ENCODE measurements at places on chromosomes 5 and 9.

- ATAC-seq = no peak
These were observed 14.5 kb upstream of the LPAR1 start for GRCh38 chr9:111052791-111053190.

DNA sequence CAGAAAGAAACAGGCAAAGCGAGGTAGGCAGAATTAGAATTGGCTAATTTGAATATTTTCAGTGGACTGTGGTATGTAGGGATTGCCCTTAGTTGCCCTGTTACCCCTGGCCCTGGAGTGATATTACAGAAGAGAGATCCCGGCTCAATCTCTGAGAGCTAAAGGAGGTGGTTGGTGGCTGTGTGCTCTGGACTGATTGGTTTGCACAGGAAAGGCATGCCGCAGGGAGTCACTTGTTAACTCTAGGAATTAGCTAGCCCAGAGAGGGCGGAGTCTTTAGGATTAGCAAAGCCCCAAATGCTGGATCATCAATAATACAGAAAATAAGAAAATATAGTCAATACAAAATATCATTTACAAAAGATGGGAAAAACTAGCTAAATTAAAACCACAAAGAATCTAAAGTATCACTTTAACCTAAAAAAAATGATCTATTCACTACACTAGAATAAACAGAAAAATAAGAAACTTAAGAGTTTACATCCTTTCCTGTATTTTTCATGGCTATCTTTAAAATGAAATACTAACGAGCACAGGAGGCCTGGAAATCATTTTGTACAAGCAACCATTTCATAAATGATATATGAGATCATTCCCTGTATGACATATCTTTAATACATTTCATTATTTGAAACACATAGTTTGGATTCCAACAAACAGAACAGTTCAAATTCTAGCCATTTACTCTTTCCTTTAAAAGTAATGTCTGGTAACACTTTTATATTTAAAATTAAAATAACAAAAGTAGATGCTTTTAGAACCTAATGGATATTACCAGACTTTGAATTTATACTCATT, 71.1 kb downstream of the GNAQ start:
- no peak for ATAC-seq

DNA sequence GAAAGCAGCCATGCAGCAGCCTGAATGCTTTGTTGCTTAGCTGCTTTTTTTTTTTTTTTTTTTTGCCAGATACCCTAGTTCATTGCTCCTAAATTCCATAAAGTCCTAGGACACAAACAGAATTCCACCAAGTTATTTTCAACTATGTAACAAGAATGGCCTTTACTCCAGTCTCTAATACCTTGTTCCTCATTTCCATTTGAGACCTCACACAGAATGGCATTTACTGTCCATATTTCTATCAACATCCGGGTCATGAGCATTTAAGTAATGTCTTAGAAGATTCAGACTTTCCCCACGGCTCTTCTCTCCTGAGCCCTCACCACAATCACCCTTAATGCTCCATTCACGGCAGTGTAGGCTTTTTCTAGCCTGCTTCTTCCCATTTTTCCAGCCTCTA, 31.7 kb upstream of the FBXW11 start:
- no peak for ATAC-seq

GRCh38 chr5:53481159-53481886, 894 bp downstream of the FST start:
- ATAC-seq = no peak

DNA sequence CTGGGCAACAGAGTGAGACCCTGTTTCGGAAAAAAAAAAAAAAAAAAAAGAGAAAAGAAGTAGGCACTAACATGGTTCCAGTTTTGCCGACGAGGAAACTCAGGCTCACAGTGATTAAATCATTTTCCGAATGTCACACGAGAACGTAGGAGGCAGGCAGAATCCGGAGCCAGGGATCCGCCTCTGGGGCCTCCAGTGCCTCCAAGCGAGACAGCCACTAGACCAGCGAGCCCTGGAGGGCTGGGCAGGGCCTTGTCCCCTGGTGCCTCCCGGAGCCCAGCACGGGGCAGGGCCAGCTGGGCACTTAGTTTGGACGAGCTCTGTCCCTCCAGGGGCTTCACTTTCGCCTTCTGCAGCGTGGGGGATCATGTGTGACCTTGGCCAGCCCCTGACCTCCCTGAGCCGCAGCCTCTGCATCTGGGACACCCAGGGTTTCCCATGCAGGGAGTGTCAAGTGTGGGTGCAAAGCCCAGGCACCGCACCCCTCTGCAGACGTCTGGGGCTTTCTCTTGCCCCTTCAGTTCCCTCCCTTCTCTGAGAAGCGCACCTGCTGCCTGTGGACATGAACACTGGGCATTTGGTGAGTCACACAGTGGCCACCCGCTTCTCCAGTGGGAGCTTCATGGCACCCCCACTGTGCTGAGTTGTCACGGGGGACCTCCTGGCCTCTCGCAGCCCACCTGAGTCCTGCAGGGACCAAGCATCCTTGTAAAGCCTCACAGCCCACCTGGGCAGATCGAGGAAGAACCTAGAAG, 80.3 kb downstream of the RXRA start:
- no peak for ATAC-seq

GRCh38 chr5:148746826-148747535, 79.4 kb upstream of the ADRB2 start:
- ATAC-seq = no peak

DNA sequence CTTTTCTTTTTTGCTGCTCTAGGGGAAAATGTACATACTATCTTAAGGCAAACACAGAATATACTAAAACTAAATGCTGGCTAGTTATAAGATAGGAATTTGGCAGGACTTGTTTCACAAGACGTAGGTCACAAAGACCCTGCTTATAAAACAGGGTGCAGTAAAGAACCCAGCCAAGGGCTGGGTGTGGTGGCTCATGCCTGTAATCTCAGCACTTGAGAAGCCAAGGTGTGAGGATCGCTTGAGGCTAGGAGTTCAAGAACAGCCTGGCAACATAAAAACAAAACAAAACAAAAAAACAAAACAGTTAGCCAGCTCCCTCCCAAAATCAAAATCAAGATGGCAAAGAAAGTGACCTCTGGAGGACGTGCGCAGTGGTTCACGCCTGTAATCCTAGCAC, 49.5 kb upstream of the DENND4C start:
- ATAC-seq = no peak

DNA sequence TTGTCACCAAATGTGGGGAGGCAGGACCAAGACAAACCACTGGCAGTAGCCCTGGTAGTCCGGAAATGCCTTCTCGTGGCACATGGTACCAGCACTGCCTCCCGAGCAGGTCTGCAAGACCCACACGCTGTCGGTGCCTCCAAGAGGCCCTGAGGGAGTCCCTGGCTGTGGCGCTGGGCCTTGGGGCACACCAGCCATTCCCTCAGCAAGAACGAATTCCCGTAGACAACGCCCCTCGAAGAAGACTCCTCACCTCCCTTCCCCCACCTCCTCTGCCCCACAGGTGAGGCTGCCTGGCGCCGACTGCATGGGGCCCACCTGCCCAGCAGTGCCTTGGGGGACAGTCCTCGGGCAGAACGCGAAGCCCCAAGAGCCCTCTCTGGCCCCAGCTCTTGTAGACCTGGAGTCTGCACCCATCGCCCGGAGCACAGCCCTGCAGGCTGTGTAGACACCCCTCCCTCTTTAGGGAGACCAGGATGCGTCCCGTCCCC, 56.0 kb downstream of the EXD3 start:
- no peak for ATAC-seq

GRCh38 chr5:101676646-101677045, 619.4 kb downstream of the SLCO4C1 start:
- no peak for ATAC-seq

GRCh38 chr9:123011878-123012528, 21.5 kb upstream of the GPR21 start:
- no peak for ATAC-seq

DNA sequence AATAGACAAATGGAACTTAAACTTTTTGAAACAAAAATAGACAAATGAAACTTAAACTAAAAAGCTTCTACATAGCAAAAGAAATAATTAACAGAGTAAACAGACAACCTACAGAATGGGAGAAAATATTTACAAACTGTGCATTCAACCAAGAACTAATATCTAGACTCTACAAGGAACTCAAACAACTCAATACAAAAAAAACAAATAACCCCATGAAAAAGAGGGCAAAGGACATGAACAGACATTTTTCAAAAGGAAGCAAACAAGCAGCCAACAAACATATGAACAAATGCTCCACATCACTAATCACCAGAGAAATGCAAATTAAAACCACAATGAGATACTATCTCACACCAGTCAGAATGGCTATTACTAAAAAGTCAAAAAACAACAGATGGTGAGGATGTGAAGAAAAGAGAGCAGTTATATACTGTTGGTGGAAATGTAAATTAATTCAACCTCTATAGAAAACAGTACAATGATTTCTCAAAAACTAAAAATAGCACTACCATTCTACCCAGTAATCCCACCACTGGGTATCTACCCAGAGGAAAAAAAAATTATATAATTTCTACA, 170.8 kb upstream of the RGMB start:
- no peak for ATAC-seq

- no peak for ATAC-seq
These were observed 140.1 kb upstream of the NR3C1 start for GRCh38 chr5:143543358-143544255.

DNA sequence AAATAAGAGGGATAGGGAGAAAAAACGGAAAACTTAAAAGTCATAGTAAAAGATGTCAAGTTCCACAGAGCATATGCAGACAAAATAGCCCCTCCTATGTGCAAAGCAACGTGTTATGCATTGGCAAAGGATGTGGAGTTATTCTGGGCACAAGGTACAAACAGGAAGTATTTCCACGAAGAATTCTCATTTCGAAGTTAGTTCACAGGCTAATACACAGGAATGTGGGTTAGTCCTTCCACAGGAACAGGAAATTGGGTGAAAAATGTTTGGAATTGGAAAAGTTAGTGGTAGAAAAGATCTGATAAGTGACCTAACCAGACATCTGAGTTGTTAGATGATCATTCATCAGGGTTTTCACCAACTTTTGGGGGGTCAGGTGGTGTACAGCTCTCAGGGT, 326.6 kb downstream of the EBF1 start:
- ATAC-seq = no peak

- ATAC-seq = no peak
These were observed 373.2 kb upstream of the ACTBL2 start for GRCh38 chr5:57855831-57856230.

- ATAC-seq = peak; percentile 83
These were observed 49.3 kb upstream of the ZNF366 start for GRCh38 chr5:72556351-72557166.

DNA sequence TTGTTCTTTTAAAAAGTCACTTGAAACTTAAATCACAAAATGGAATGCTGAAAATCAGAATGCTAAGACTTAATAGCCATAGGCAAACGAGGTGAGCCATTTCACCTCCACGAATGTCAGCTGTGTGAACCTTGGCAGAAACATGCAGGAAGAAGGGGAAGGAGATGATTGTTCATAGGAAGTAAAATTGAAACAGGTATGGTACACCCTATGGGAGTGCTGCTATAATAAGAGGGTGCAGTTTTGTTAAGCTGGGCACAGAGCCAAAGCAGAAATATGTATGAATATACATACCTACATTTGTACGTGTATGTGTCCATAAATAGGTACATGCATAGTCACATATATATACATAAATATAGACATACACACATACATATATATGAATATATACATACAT, 51.0 kb upstream of the SPINK5 start:
- ATAC-seq = no peak

DNA sequence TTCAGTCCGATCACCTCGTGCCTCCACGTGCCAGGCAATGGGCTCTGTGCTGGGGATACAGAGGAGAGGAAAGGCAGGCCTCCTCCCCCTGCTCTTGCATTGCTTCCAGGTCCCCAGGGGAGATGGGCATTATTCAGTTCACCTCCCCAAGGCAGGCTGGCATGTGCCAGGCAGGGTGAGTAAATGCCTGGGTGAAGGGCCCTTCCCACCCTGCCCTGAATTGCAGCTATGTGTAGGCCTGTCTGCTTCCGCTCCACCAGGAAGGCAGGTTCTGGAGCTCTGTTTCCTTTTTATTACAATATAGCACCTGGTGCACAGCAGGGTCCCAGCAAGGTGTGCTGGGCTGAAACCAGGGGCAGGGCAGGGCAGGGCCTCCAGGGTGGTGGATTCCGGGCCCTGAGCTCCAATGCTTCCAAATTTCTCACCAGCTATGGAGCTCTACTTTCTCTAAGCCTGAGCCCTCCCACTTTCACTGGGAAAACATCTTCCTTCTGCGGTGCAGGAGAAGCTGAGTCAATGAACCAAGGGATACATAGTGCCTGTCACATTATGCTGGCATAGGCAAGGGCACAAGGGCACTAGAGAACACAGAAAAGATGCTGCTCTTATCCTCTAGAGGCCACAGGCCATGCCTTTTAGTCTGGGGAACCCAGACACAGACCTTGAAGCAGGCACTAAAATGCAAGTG, 42.0 kb downstream of the SHB start:
- ATAC-seq = no peak

DNA sequence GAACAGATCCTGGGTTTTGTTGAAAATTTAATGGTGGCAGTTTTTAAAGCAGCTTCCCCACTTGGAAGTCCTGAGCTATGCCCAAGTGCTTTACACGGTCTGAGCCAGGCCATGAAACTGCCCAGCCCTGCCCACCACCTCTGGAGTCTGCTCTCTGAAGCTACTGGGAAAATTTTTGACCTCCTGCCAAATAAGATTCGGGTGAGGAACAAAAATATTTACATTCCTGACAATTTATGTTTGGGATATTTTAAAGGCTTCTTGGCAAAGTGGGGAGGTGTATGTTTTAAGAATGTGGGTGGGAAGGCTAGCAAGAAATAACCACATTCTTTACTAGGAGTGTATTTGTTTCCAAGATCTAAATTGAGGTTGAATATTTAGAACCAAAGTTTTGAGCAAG, 50.0 kb downstream of the HACD4 start:
- ATAC-seq = peak; percentile 73

GRCh38 chr5:137660349-137660817, 75.5 kb downstream of the KLHL3 start:
- peak; percentile 62 for ATAC-seq

DNA sequence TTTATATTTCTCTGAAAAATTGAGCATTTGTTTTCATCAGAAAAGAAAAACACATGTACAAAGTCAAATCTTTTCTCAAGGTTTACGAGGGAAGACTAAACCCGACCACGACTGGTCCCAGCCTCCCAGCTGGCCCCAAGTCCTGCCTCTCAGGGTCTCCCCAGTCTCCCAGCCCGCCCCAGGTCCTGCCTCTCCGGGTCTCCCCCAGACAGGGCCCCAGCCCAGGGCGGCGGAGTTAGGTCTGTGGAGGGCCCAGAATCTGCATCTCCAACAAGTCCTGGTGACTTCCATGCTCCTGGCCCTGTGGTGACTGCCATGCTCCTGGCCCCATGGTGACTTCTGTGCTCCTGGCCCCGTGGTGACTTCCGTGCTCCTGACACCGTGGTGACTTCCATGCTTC, 359.9 kb downstream of the IRX2 start:
- no peak for ATAC-seq

- no peak for ATAC-seq
These were observed 95.2 kb upstream of the CAST start for GRCh38 chr5:96566833-96567587.

- ATAC-seq = no peak
These were observed 15.5 kb upstream of the BNC2 start for GRCh38 chr9:16885931-16886330.

- ATAC-seq = no peak
These were observed 97.1 kb downstream of the TTLL11 start for GRCh38 chr9:121995997-121996396.

GRCh38 chr5:59254055-59254687, 639.4 kb downstream of the PDE4D start:
- no peak for ATAC-seq

GRCh38 chr5:114649878-114650277, 288.0 kb downstream of the KCNN2 start:
- no peak for ATAC-seq

- no peak for ATAC-seq
These were observed 133.3 kb downstream of the PCSK5 start for GRCh38 chr9:76023715-76024195.

- ATAC-seq = no peak
These were observed 103.3 kb downstream of the AUH start for GRCh38 chr9:91258451-91258850.

All from gastroesophageal sphincter (tissue), 4 donors.